ENCODE measurements at places on chromosomes 11 and 22.
A peak's percentile ranks its signal among the peaks of the same experiment; 100 is the strongest.

DNA sequence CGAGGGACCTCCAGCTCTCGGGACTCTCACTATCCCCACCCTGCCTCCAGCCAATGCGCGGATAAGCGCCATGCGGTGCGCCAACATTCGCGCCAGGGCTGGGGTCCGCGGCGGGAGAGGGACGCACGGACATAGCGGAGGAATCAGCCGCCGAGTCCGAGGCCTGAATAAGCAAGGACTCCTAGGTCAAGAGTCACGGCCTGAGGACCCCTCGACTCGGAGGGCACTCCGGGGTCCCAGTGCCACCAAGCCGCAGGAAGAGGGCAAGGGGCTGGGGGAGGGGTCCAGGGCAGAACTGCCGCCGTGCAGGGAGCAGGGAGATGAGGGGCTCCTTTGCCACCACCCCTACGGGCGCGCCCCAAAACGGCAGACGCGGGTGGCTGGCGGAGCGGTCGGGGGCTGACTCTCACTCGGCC, 552 bp downstream of the DSCAML1 start:
- no peak for DNase-seq

DNA sequence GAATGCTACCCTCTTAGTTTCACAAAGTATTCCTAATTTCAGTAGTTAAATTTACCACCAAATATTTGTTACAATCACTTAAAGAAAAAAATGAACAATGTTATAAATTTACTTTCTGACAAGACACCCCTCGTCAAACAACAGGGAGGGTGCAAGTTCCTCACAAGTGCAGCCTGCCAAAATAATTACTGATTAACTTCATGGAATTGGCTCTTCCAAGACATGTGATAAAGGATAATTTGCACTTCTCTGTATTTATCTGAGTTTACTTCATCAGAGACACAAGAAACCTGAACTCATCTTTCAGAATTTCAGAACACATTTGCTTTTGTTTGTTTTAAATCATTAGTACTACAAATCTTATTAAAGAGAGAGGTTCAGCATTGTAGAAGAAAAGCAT, 66.5 kb downstream of the LARGE2 start:
- no peak for DNase-seq

GRCh38 chr11:8288824-8289491, 25.3 kb upstream of the LMO1 start:
- no peak for DNase-seq

DNA sequence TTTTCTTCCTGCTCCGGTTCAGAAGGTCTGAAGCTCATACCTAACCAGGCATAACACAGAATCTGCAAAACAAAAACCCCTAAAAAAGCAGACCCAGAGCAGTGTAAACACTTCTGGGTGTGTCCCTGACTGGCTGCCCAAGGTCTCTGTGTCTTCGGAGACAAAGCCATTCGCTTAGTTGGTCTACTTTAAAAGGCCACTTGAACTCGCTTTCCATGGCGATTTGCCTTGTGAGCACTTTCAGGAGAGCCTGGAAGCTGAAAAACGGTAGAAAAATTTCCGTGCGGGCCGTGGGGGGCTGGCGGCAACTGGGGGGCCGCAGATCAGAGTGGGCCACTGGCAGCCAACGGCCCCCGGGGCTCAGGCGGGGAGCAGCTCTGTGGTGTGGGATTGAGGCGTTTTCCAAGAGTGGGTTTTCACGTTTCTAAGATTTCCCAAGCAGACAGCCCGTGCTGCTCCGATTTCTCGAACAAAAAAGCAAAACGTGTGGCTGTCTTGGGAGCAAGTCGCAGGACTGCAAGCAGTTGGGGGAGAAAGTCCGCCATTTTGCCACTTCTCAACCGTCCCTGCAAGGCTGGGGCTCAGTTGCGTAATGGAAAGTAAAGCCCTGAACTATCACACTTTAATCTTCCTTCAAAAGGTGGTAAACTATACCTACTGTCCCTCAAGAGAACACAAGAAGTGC, 661 bp upstream of the MALAT1 start:
- peak; percentile 37 for DNase-seq

DNA sequence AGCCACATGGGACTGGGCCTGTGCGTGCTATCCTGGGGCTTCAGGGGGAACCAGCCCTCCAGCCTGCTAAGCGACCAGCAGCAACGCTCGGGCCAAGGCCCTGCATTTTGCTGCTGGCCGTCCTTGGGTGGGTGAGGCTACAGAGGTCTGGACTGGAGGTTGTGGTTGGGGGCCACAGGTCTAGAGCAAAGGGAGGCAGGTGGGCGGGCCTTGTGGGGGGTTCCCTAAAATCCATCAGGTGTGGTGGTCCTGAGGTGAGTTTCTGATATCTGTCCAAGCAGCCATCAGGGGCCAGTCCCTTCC, 34.7 kb downstream of the PPM1F start:
- DNase-seq, result no peak

- no peak for DNase-seq
These were observed 346.6 kb upstream of the CCDC179 start for GRCh38 chr11:23206741-23207336.

DNA sequence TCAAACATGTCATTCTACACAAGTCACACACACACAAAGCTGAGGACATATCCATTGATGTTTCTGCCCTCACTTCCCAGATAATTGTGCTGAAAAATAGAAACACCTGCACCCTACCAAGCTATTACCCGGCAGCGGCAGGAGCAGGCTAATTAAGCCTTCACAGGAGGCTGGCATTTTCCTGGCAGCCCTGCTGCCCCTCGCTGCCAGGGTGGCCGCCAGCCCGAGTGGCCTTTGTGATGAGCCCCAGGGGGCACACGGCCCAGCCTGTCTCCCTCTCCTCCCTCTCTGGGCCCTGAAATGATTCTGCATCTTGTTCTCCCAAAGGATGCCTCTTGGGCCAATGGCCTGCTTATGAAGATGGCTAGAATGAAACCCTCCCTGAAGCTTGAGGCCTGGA, 76.2 kb upstream of the TP53I11 start:
- no peak for DNase-seq

GRCh38 chr11:91810871-91811270, 413.7 kb upstream of the FAT3 start:
- no peak for DNase-seq

Measured in GDM1 (cell line).